Body of pancreas (tissue), 4 donors: ENCODE measurements at places on chromosomes 11 and 22. TPM values are rescaled to one million over a fixed set of nuclear protein-coding genes. Genes with fewer than 3 reads are reported as not detected.

Gene TCN1
- total RNA-seq: 1.3 TPM

Gene HIC2
- 2.9 TPM for total RNA-seq

Gene FOLR2
- total RNA-seq: 11.4 TPM

Gene JAML
- 0.99 TPM for total RNA-seq

Gene APOL5
- total RNA-seq: not detected

DNA sequence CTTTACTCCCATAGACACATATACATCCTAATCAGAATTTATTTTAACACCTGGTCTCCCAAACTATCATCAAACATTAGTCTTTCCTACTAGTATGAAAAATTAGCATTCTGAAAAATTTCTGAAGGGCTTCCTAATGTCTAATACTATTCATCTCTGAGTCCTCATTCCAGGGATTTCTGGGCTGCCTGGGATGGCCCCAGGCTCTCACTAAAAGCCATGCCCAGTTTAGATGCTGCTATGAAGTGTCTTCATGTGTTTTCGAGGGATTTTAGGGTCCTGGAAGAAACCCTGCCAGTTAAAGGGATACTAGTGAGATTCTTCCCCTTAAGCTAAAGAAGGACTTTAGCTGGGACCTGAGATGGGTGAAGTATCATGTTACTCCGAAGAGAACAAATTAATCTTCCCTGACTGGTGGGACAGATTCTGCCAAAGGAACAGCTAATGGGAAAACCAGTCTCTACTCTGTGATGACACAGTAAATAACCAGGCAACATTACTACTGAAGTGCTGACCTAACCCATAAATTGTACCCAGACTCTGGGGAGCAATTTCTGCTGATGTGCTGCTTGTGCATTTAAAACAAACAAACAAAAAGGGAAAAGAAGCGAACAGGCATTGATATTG, 342.6 kb downstream of the SOX6 start:
- H3K27me3 ChIP-seq: no peaks in the 10 kb centered on the region
- peaks cover 13% of the 10 kb centered on the region for H3K4me1 ChIP-seq
- no peak for DNase-seq
- H3K36me3 ChIP-seq: no peaks in the 10 kb centered on the region
- H3K4me3 ChIP-seq: no peak overlapping the region

DNA sequence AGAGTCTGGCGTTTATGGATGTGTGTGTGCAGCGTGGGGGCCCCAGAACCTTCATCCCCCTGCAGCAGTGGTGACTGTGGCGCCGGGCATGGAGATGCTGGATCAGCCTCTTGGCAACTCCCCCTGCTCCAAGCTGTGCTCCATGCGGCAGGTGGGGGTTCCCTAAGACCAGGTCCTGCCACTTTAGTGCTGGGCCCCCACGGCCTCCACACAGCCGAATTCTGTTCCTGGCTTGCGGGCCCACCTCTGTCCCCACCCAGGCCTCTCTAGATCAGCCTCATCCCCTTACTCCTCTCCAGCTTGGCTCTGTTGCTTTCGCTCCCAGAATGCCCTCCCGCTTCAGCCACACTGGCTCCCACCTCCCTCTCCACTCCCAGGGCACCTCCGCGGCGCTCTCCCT, 59.6 kb downstream of the TRMU start:
- H3K36me3 ChIP-seq: no peaks in the 10 kb centered on the region
- no peak for DNase-seq
- no peak overlapping the region for H3K27ac ChIP-seq
- no peak overlapping the region for H3K4me3 ChIP-seq

DNA sequence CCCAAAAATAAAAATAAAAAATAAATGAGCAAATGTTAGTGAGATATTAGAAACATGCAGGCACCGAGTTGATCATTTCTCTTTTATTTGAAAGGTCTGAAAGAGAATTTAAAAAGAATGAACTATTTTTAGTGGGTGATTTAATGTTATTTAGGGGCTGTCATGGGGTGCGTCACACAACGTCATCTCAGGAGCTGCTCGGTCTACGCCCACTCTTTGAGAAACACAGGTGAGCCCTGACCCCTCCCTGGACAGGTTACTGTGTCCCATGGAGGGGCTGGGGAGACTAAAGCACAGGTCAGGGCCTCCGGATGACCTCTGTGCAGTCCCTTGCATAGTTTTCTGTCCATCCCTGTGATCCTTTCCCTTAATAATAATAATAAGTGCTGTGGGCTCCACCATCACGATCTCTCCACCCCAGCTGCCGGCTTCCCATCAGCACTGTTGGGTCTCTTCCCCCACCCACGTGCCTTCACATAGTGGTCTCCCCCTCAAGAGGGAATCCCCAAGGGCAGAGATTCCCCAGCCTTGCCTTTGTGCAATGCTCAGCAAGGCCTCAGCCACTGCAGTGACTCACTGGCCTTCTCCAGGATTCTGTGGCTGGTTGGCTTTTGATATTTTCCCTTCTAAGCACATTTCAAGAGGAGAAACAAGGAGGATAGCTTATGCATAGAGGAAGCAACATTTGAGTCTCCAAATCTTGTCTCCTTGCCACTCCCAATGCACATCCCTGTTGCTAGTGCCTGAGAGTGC, 159.9 kb downstream of the TTC17 start:
- H3K27me3 ChIP-seq: no peaks in the 10 kb centered on the region
- H3K4me3 ChIP-seq: no peak overlapping the region
- no peaks in the 10 kb centered on the region for H3K36me3 ChIP-seq
- no peaks in the 10 kb centered on the region for H3K4me1 ChIP-seq

GRCh38 chr11:86292912-86293616, 9.0 kb upstream of the HIKESHI start:
- H3K27me3 ChIP-seq: no peaks in the 10 kb centered on the region
- H3K36me3 ChIP-seq: no peaks in the 10 kb centered on the region
- H3K4me3 ChIP-seq: no peak overlapping the region
- H3K27ac ChIP-seq: no peak overlapping the region
- H3K4me1 ChIP-seq: no peaks in the 10 kb centered on the region

DNA sequence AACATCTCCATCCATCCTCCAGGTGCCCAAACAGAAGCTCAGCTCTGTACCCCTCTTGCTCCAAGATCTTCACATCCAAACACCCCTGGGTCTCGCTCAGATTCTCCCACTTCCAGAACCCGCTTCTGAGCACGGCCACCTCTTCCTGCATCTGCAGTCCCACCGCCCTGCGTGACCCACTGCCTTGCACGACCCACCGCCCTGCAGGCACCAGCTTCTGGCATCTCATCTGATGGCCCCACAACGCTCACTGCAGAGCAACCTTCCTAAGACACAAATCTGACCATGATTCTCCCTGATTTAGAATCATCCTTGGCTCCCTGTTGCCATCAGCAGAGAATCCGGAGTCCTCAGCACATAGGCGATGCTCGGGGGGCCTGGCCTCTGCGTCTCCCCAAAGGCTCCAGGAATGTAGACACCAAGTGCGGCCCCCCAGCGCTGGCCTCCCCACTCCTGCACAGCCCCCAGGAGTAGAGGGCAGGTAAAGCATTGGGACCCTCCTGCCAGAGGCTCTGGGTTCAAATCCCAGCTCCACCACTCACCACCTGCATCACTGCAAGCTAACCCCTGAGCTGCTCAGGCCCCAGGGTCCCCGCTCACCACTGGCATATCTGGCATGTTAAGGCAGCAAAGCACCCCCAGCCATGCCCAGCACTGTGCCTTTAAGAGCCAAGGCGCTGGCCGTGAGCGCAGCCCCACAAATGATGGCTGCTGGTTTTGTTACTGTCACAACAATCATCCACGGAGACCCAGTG, 459.3 kb downstream of the BRD1 start:
- H3K27ac ChIP-seq: no peak overlapping the region
- H3K4me3 ChIP-seq: no peak overlapping the region
- no peaks in the 10 kb centered on the region for H3K36me3 ChIP-seq
- H3K4me1 ChIP-seq: no peaks in the 10 kb centered on the region
- DNase-seq: no peak

DNA sequence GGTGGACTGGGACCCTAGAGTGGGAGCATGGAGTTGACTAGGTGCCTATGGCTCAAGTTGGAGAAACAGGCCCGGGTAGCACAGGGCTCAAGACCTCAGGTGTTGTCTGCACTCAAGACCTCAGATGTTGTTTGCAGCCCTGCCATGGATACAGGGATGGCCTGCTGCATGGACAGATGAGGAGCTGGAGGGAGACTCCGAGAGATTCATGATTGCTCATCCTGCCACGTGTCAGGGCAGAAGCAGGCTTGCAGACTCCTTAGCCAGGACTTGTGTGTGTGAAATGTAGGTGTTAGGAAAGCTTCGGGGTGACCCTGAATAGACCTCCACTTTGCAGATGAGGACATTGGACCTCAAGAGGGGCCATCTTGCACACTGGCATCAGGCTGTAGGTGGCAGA, 921 bp downstream of the CCDC116 start:
- no peak overlapping the region for H3K27ac ChIP-seq
- H3K4me3 ChIP-seq: no peak overlapping the region
- no peaks in the 10 kb centered on the region for H3K36me3 ChIP-seq
